Activated CD8-positive, alpha-beta memory T cell treated with anti-CD3 and anti-CD28 coated beads for 48 hours (primary cell): ENCODE measurements at places on chromosomes 3 and 15.

DNA sequence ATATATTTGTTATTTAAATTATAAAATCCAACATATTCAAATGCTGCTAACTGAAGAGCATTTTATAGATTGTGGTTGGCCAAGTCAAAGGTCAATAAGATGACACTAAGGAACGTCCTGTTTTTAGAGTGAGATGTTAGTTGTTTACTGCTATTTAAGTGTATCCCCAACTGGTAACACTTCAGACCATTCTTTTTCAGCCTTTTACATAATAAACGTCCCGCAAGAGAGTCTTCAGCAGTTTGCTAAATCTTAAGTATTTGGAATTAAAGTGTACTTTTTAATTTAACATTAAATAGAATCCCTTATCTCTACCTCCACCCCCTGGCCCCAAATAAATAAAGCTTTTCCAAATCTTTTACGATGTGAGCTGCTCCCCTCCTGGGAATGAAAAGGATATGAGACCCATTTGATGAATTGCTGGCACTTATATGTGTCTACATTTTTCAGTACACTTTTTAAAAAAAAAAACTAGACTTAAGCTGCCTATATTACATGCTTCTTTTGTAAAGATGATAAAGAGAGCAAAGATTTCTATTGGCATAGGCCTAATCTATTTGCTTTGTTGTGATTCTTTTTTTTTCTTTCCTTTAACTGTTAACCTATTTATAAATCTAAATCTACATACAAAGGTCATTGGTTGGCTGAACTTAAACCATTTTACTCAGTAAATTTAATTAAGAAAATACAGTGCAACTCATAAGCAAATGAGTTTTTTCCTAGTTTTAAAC lies 101.8 kb upstream of the SKOR1 start:
- no peak for DNase-seq

DNA sequence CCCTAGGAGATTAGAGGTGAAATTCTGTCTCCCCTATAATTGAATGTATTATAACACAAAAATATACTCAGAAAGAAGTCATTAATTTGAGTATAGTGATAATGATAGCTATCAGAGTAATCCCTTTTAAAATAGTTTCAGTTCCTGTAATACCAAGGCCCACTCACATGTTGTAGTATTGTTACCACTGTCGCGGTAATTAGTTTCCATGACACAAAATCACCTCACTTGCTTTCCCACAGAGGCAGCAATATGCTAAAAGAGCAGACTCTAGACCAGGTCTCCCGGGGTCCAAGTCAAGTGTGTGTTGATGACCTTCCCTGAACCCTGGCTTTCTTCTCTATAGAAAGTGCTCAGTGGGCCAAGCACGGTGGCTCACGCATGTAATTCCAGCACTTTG lies 39.5 kb upstream of the NSMCE3 start:
- DNase-seq = no peak

- DNase-seq = no peak
Observed at GRCh38 chr15:28963711-28964081, 77.9 kb downstream of the APBA2 start.

DNA sequence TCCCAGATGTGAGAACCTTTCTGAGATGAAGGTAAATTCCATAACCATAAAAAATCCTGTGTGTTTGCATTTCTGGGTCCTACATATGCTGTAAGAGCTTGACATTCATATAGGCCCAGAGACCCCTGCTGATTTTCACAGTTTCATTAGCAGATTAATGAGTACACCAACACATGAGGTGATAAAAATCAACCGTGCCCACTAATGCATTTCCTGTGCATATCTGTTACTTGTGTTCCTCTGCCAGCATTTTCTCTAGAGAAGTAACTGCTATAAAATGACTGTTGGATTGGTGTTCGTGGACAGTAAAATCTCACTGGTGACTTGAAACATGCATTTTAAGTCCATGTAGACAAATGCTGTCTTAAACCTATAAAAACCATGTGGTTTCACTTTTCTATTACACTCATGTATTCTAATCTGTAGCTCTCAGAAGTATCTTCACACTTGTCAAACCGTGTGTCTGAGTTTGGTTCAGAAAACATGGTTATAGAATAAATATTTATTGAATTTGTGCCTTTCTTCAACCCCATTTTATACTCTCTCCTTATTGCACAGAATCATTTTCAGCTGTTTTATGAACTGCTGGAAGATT lies 14.6 kb downstream of the MAP2K5 start:
- DNase-seq = no peak

DNA sequence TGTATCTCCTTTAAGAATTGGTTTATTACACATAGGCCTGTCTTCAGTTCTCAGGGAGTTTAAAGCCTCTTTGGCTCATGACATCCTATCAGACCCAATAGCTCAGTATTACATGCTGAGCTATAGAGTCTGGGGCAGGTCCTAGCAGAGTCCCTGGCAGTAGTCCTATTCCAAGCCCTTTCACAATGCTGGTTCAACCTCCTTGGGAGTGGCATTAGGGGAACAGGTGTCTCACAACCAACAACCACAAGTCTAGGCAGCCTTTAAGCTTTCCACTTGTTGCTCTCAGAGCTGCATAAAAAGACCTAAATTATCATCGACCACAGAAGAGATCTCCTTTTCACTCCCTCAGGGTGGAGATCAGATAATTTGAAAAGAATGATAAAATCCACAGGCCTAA lies 22.8 kb upstream of the C2CD4B start:
- no peak for DNase-seq

GRCh38 chr3:44206862-44207652 lies 34.6 kb upstream of the TOPAZ1 start:
- no peak for DNase-seq

GRCh38 chr3:143529018-143529478 lies 319.2 kb downstream of the SLC9A9 start:
- no peak for DNase-seq

DNA sequence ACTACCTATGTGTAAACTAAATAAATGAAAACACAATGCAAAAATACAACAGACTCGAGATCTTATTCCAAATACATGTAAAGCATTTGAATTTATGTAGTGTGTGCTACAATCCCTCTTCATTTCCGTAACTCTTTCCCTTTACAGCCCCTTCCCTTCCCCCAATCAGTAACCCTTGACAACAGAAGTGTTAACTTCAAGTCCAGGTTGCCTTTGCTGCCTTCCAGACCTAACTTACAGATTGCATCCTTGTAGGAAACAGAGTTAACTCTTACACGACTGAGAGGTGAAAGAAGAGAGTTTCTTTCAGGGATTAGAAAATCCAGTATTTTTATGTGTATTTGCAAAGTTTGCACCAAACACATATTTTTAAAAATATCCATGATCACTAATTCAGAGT lies 1.4 kb upstream of the ROBO1 start:
- DNase-seq = no peak

DNA sequence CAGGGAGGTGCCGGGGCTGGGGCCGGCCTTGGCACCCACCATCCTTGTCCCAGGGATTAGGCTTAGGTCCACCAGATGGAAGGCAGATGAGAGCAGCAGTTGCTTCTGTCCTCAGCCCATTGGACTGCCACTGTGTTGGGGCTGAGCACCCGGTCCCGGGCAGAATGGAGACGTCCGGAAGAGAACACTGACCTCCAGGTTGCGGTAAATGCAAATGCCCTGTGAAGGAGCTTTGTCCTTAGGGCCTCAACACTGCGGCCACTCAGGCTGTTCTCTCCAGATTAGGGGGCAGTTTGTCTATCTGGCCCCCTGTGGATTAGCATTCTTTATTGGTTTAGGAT lies at the start of gene SERINC4:
Gene SERINC4, minus strand, starts transcription at position 276 of the 341 bp plus-strand sequence. Its CDS starts 234 bp downstream, at position 42.
- DNase-seq = no peak

DNA sequence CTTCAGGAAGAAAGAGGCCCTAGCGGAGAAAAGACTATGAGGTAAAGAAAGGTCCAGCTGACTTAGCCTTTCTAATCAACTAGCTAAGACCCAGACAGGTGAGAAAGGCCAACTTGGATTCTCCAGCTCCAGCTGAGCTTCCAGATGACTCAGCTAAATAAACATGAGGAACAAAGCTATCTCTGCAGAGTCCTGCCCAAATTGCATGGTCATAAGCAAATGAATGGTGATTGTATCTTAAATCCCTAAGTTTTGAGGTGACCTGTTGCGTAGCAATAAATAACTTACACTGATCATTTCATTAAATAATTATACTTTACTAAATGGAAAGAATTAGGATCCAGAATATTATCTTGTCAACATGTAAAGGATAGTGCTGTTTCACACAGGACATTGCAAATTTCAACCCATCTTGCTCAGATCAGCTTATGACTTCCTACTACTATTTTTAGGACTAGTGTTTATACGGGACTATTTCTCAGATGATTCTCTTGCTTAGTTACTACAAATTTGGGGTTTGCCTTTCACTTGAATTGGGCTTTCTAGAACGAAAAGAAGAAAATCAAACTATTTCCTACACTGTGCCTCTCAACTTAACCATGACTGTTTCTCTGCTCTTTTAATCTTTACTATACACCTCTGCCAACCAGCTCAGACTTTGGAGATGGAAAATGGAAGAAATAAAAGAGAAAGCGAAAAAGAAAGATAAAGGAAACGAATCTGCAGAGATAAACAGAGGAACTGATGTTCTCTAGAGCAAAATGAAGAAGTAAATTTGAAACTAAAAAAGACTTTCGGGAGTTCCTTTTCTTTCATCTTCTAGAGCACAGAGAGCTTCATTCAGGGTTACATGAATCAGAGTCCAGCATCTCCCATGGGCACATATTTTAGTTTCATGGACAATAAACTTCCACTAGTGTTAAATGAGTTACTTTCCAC lies 6.6 kb upstream of the ADGRG7 start:
- no peak for DNase-seq

GRCh38 chr3:155093261-155093660 lies 13.1 kb downstream of the MME start:
- DNase-seq = no peak

DNA sequence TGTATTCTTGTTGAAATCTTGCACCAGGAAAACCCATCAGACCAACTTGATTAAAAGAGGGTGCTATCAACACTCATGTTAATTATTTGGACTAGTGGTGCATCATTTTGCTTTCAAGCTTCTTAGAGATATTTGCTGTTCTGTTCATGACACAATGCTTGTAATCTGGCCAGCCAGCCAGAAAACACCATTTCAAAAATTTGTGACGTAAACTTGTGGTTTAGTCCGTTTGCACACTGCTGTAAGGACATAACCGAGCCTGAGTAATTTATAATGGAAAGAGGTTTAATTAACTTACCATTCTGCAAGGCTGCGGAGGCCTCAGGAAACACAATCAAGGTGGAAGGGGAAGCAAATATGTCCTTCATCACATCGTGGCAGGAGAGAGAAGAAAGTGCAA lies 374.3 kb upstream of the TGFBR2 start:
- no peak for DNase-seq

DNA sequence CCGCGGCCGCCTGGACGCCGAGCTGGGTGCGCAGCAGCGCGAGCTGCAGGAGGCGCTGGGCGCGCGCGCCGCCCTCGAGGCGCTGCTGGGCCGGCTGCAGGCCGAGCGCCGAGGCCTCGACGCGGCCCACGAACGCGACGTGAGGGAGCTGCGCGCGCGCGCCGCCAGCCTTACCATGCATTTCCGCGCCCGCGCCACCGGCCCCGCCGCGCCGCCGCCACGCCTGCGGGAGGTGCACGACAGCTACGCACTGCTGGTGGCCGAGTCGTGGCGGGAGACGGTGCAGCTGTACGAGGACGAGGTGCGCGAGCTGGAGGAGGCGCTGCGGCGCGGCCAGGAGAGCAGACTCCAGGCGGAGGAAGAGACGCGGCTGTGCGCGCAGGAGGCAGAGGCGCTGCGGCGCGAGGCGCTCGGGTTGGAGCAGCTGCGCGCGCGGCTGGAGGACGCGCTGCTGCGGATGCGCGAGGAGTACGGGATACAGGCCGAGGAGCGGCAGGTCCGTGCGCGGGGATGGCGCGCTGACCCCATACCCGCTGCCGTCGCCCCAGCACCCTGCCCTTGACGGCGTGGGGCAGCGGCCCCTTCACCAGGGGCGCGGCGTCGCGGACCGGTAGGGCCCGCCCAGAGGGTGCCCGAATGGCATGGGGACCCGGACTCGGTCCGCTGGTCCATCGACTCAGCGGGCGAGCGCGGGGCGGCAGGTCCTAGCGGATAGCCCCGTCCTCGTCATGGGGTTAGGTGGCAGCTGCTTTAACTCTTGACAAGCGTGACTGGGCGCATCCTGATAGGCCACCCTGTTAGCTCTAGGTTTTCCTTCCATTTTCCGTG lies 848 bp downstream of the SYNM start:
- DNase-seq = no peak

DNA sequence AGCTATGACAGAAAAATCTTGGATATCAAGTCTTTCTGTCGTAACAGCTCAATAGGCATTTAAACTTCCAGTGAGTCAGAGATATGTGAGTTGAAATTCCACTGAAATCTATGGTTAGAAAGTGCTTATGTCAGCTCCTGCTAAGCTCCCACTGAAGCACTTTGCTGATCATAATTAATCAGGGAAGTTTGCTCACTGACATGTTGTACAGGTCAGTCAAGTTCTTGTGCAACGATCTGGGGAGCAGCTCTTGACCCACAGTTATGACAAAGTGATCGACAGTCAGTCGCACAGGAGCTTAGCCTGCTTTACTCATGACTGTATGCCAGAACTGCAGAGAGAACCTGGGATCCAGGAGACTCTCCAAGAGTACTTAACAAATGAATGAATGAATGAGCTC lies 453.5 kb downstream of the SOX2 start:
- DNase-seq = no peak

- DNase-seq = no peak
Observed at GRCh38 chr15:40873694-40874561, at the start of gene RHOV. RHOV (minus strand) TSS chr15:40874234; CDS start chr15:40874139, 95 bp downstream.

GRCh38 chr15:39022532-39023305 lies 458.1 kb upstream of the RASGRP1 start:
- DNase-seq = no peak

DNA sequence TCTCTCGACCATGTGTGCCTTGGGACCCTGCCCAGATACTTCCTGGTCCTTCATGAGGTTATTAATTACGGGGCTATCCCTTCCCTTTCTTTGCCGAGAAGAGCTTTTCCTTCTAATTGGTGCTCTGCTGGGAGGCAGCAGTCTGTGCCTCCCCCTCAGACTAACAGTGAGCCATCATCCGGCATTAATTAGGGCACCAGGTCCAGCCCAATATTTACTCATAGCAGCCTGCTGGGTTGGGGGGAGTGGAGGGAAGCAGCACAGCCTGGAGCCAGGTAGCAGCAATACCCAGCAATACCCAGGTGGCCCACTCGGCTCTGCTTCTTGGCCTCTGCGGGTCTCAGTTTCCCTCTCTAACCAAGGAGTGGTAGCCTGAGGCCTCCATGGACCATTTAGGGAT lies 20.1 kb downstream of the CACNA2D2 start:
- no peak for DNase-seq

GRCh38 chr15:70569714-70570231 lies 193.6 kb downstream of the UACA start:
- DNase-seq = no peak

DNA sequence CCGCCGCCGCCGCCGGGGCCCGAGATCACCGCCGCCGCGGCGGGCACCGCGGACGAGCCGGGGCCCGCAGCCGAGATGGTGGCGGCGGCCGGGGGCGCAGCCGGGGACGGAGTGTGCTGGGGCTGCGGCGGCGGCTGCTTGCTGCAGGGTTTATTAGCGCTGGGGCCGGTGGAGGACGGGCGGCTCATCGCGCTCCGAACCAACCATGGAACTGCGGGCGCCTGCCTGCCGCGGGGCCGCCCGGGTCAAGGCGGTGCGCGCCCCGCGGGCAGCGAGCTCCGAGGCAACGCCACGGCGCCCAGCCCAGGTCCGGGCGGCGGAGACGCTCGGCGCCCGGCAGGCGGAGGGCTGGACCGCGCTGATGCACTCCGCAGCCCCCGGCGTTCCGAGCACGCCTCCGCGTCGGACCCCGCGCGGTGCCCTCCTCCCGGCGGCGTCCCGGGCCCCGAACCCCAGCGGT lies 277 bp downstream of the SIAH2 start:
- no peak for DNase-seq

- no peak for DNase-seq
Observed at GRCh38 chr3:53525765-53526703, 31.6 kb downstream of the CACNA1D start.
